ENCODE measurements at places on chromosomes 3 and 15. TPM values are rescaled to one million over a fixed set of nuclear protein-coding genes. Genes with fewer than 3 reads are reported as not detected.

The LRTM1 gene
- not detected for total RNA-seq

The EMC7 gene
- 58.6 TPM for total RNA-seq

The CYP8B1 gene
- total RNA-seq: not detected

The RHCG gene
- not detected for total RNA-seq

The RNU5B-1 gene
- total RNA-seq: not detected

The DET1 gene
- total RNA-seq: 9.1 TPM

The AHSG gene
- total RNA-seq: not detected

The TCF12 gene
- total RNA-seq: 123 TPM

The RTP1 gene
- total RNA-seq: not detected

The STXBP5L gene
- not detected for total RNA-seq
